ENCODE measurements at places on chromosomes 5 and 9.
A peak's percentile ranks its signal among the peaks of the same experiment; 100 is the strongest.

DNA sequence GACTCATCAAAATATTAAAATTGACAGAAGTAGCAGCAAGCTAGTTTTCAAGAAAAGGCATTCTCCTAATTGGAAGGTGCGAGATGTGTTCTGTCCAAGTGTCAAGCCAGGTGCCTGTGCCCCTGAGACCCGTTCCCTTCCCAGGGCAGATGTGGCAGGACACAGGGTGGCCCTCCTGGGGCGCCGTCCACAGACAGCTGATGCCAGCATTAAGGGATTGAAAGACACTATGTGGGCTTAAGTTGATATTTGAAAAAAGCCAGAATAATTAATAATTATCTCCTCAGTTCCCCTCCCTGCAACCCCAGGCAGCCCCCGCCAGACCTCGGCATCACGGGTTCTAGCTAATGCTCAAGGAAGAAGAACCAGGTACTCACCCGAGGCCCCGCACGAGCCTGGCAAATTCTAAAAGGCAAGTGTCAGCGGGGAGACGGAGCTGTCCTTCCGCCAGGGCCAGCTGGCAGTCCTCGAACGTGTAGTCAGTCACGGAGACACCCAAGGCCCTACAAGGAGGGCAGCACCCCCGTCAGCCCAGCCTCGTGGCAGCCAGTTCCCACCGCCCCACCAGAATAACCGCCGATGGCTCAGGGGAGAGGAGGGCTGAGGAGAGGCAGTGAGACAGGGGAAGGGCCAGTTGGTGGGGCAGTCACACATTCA lies 29.1 kb upstream of the SLC6A3 start:
- DNase-seq: no peak

DNA sequence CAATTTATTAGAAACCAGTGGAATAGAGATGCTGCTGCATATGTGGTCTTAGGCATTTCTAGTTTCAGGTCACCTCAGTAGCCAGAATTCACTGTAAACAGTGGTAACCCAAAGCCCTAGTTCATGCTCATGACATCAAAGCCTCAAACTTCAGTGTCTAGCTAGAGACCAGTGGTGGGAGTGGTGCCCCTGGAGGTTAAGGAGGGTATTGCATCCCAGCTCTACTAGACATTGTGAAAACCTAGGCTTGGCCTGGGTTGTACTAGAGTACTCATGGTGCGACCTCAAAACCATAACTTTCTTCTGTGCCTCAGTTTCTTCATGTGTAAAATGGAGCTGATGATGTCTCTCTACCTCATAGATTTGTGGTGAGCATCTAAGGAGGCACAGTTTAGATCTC lies 18.8 kb downstream of the COL5A1 start:
- DNase-seq: no peak

GRCh38 chr5:79413112-79413511 lies 100.8 kb downstream of the HOMER1 start:
- no peak for DNase-seq

DNA sequence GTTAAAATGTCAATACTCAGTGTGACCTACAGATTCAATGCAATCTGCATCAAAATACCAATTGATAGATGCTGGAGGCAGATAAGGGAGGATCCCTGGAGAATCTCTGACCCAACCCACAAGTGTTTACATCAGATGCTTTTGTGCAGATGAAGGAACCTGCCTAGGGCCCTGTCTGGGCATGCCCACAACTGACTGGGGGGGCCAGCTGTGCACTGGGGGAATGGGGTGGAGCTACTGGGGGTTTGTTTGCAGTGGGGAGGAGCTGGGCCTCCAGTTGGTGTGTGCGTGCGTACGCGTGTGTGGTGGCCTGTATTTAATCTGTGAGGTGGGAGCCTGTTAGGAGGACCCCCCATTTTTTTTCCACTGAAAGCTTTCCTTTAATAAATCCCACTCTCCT lies 244.9 kb downstream of the TRIM36 start:
- DNase-seq: no peak

- no peak for DNase-seq
Measured at GRCh38 chr5:6744841-6745705, 31.8 kb downstream of the TENT4A start.

- DNase-seq: no peak
Measured at GRCh38 chr5:115440782-115441451, 103.7 kb downstream of the FEM1C start.

- DNase-seq: no peak
Measured at GRCh38 chr5:107673039-107673367, 2.3 kb upstream of the EFNA5 start.

GRCh38 chr9:128322404-128323211 lies at the start of the genes COQ4 and TRUB2:
Gene COQ4 (plus strand): TSS chr9:128322839. CDS start chr9:128322859, 20 bp downstream.
Gene TRUB2 (minus strand): TSS chr9:128322447. CDS start chr9:128322408, 39 bp downstream.
- peak; percentile 96 for DNase-seq

DNA sequence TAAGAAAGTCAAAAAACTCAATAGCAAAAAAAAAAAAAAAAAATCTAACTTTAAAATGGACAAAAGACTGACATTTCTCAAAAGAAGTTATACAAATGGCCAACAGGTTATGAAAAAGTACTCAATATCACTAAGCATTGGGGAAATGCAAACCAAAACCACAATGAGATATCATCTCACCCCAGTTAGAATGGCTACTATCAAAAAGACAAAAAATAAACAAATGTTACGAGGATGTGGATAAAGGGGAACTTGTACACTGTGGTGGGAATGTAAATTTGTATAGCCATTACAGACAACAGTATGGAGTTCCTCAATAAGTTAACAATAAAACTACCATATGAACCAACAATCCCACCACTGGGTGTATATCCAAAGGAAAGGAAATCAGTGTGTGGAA lies 37.2 kb downstream of the ENC1 start:
- no peak for DNase-seq

- DNase-seq: peak; percentile 94
Measured at GRCh38 chr9:78213712-78214111, 22.2 kb upstream of the CEP78 start.

DNA sequence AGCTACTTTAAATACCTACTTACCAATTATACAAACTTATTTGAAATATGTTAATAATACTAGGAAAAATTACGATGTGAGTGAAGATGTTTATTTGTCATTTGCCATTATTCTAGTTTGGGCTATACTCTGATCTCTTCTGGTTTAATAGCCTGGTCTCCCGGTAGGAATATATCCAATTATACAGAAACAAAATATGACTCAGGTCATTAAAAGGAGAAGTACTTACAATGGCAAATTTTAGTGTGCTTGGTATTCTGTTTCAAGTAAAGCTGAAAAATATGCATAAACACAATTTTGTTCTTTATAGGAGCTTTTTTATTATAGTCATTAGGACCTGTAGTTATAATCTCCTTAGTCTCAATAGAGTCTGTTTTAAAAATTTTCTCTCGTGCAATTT lies 176.8 kb downstream of the SLCO4C1 start:
- DNase-seq: no peak

GRCh38 chr9:3330792-3331420 lies 194.9 kb downstream of the RFX3 start:
- DNase-seq: no peak

GRCh38 chr9:8229226-8229625 lies 429.6 kb upstream of the DMAC1 start:
- no peak for DNase-seq

DNA sequence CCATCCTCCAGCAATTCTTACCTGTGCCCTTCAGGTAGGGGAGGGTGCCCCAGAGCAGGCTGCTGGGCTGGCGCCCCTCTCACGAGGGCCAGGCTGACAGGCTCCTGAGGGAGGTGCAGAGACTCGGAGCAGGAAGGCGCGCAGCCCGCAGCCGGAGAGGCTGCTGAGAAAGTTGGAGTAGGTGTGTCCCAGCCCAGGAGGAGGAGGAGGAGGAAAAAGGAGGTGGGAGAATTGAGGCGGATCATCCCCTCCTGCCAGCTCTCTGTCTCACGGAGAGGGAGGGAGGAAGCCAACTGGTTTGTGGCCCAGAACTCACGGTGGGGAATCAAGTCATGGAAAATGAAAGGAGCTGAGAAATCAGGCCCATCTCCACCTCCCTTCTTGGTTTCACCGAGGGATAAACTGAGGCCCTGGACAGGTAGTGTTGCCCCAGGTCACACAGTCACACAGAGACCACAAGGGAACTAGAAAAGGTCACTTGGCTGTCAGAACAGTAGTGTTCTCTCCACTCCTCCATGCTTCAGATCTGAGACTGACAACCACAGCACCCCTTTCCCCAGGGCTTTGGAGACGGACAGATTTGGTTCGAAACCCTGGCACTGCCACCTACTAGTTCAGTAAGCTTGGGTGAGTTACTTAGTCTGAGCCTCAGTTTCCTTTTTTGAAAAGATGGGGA lies at the start of gene FAT2:
Gene FAT2 (minus strand): TSS at position 188 of the 676 bp plus-strand sequence. CDS start 22,400 bp downstream, outside the sequence.
- no peak for DNase-seq

GRCh38 chr5:148730942-148731898 lies 76.9 kb upstream of the HTR4 start:
- peak; percentile 93 for DNase-seq

GRCh38 chr5:157106630-157107461 lies 2.0 kb downstream of the HAVCR2 start:
- DNase-seq: peak; percentile 42

- DNase-seq: no peak
Measured at GRCh38 chr5:28398185-28398584, 1359.8 kb upstream of the CDH9 start.

GRCh38 chr9:37978983-37979382 lies 75.1 kb upstream of the SLC25A51 start:
- DNase-seq: no peak

GRCh38 chr5:3199962-3200755 lies 395.5 kb upstream of the IRX1 start:
- no peak for DNase-seq

DNA sequence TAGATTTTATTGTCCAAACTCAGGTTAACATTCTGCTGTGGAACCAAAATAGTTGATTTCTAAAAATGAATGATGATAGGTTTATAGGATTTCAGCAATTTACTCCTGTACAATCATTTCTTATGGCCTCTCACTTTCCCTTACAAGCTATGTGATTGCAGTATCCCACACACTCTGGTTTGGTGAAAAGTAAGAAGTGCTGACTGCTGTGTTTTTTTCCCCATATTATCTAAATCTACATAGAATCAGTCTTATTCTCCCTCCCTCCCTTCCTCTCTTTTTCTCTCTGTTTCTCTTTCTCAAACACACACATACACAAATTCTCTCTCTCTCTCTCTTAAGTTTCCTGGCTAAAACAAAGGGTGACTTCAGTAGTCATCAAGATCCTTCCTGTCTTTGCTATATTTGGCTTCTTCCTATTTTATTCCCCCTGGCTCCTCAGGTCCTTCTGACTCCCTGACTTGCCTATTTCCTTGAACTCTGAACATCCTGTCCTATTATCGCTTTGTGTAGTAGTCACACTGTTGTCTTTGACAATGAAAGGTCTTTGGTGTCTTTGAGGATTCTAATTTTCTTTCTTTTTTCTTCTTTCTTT lies 55.9 kb upstream of the HAPLN1 start:
- no peak for DNase-seq

DNA sequence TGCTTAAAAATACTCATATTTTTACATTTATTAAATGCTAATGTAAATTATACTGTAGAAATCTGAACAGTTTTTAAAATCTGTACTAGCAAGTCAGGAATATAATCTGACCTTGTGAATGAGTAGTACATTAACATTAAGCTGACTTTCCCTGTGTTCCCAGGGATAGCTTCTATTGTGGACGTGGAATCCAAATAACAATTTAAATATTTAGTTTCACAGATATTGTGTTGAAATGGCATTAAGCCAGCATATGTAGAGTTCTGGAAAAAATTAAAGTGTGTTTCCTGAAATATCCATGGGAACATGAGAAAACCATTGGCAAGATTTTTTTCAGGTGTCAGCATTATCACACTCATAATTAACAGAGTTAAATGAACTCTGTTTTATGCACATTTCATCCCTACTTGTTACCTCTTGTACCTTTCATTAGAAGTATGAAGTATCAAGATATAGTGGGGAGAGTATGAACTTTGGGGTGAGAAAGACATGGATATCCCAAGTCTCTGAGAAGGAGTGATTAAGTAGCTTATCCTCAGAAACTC lies 5.7 kb downstream of the RABGAP1 start:
- DNase-seq: no peak

GRCh38 chr5:96780626-96781025 lies 27.1 kb downstream of the ERAP1 start:
- no peak for DNase-seq

GRCh38 chr9:16344343-16344742 lies 526.1 kb downstream of the BNC2 start:
- DNase-seq: no peak

GRCh38 chr5:173319646-173320045 lies 8.6 kb downstream of the STC2 start:
- no peak for DNase-seq

DNA sequence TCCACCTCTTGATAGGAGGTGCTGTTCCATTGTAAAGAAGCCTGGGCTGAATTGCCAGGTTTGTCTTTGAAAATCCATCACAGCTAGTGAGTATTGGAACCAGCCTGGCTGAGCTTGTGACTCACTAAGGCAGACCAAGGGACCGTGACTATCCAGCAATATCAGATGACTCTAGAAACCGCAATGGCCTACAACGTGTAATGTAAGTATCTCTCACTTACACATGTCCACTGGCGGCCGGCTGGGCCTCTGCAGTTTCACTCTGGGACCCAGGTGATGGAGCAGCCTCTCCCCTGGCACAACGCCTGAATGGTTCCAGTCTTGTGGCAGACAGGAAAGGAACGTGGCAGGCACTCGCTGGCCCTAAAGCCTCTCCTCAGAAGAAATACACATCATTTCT lies 3.1 kb upstream of the HRH2 start:
- DNase-seq: no peak

- DNase-seq: no peak
Measured at GRCh38 chr5:6875376-6875775, 162.1 kb downstream of the TENT4A start.

DNA sequence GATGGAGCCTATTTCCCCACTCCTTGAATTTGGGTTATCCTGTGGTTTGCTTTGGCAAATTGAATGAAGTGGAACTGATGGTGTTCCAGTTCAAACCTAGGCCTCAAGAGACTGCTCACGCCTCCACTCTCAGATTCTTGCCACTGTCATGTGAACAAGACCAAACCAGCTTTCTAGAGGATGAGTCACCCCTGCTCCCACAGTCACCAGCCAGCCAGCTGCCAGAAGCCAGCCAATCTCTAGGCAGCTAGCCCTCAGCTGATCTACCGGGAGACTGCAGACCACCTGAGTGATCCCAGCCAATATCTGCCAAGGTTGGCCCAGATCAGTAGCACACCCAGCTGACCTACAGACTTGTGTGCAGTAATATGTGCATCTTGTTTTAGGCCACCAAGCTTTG lies 300.6 kb downstream of the TMEM38B start:
- peak; percentile 62 for DNase-seq

DNA sequence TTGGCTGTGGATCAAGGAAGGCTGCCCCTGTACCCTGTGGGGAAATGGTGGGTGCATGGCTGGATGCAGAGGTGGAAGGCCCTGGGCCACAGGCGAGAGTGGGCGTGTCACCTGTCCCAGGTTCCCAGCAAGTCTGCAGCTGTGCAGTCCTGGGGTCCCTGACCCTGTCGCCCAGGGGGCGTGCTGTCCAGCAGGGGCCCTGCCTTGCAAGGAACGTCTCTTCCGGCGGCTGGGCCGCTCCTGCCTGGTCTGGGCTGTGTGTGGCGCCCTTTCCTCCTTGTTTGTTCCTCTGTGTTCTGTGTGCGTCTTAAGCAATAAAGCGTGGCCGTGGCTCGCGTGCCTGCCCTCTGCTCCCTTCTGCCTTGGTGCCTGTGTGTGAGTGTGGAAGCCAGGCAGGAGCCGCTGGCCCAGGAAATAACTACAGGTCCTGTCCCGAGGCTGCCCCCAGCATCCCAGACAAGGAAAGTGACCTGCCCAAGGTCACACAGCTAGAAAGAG lies 8.4 kb downstream of the SLC2A6 start:
- DNase-seq: no peak
